ENCODE measurements at places on chromosomes 1 and 21.

GRCh38 chr21:41954654-41955499, 1.1 kb upstream of the C2CD2 start:
- no peak for DNase-seq

- no peak for DNase-seq
These were observed 25.4 kb upstream of the ALDH4A1 start for GRCh38 chr1:18927654-18928272.

DNA sequence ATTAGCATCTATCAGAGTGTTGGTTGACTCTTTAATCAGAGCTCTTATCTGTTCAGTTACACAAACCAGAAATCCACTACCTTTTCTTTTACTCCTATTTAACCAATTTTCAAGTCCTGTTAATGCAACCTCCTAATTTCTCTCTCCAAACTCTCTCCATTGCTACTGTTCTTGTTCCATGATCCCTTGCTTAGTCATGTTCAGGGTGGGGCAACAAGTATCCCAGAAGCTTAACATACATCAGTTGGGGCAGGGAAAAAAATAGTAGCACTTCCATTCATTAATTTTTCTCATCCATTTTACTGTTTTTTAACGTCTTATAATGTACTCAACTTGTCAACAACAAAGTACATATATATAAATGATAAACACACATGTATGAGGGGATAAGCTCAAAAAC, 111.2 kb upstream of the LBR start:
- DNase-seq = no peak

DNA sequence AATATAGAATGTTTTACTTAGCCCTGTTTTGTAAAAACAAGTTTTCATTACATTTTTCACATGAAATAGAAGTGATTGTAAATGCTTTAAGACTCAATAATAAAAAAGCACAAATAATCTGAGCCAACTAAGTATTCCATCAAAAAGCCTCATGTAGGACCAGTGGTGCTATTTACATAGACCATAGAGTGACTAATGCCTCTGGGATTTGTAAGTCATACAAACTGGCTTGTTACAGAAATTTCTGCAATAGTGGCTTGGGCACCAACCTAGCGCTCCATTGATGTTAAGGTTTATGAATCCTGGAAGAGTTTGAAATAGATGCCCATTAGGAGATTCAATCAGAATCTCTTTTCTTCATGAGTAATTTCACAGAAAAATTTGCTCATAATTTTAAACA, 31.9 kb downstream of the ZMYM1 start:
- DNase-seq = no peak

GRCh38 chr1:242425232-242425631, 99.3 kb downstream of the PLD5 start:
- no peak for DNase-seq

GRCh38 chr1:49971088-49971487, 52.7 kb downstream of the AGBL4 start:
- DNase-seq = no peak

GRCh38 chr1:178495741-178496409, 889 bp downstream of the CLEC20A start:
- DNase-seq = no peak

DNA sequence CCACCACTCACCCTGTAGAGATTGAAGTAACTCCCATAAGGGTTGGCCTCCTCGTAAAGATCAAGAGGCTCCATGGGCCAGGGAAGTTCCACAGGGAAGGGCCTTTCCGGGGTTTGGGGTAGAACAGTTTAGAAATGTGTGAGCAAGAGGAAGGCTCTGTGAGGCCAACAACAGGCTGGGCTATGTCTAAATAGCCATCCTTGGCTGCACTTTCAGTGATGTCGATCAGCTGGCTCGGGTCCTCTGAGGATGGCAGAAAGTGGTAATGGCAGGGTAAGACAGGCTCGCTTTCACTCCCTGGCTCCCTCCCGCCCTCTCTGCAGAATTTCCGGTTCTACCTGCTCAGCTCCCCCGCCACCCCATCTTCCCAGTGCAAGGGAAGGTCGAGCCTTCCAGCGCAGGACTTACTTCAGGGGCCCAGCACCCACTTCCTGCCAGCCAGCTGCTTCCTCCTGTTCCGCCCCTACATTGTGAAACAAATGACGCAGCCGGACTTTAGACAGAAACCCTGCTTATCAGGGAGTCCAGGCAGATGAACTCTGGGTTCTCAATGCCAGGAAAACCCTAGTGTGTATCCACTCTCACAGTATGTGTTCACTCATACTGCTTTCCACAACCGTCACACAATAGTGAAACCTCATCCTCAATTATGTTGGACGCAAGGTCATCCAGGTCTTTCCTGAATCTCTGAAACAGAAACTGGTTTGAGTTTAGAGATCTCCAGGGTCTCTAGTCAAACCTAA, 7.3 kb downstream of the F11R start:
- DNase-seq = no peak

- DNase-seq = no peak
These were observed 24.7 kb downstream of the KNCN start for GRCh38 chr1:46526691-46527291.

DNA sequence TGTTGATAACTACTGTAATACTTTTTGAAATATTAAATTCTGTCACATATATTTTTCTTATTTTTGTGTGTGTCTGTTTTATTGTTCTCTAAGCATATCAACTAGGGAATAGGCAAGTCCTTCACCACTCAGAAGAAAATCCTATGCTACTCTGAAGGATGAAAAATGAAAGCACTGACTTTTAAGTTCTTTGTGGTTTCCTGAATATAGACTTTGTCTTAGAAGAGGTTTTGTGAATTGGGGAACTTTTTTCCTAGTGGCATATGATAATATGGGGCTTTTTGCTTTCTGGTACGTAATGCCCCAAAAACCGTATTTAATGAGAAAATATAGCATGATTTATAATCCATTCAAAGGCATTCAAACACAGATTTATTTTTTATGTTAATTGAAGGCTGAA, 136.0 kb downstream of the SNX7 start:
- DNase-seq = no peak

GRCh38 chr1:220887520-220888416, 8.5 kb downstream of the HLX start:
- DNase-seq = peak; percentile 49

- DNase-seq = no peak
These were observed 114.5 kb downstream of the LRRC40 start for GRCh38 chr1:70090875-70091274.

DNA sequence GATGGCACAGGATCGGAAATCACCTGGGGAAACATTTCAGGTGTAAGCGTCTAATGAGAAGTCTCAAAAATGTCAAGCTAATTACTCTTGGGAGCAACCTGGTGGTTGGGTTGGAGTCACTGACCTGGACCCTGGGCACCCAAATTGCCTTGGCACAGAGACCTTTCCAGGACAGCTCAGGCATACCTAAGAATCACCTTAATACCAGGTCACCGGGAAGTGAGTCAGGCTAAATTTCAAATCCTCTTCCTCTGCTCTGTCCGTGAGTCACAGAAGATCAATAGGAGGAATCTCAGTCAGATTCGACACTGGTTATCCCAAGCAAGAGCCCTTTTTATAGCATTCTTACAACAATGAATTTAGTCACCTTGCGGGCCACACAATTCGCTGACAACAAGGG, 179.6 kb upstream of the CAMK1G start:
- DNase-seq = no peak

DNA sequence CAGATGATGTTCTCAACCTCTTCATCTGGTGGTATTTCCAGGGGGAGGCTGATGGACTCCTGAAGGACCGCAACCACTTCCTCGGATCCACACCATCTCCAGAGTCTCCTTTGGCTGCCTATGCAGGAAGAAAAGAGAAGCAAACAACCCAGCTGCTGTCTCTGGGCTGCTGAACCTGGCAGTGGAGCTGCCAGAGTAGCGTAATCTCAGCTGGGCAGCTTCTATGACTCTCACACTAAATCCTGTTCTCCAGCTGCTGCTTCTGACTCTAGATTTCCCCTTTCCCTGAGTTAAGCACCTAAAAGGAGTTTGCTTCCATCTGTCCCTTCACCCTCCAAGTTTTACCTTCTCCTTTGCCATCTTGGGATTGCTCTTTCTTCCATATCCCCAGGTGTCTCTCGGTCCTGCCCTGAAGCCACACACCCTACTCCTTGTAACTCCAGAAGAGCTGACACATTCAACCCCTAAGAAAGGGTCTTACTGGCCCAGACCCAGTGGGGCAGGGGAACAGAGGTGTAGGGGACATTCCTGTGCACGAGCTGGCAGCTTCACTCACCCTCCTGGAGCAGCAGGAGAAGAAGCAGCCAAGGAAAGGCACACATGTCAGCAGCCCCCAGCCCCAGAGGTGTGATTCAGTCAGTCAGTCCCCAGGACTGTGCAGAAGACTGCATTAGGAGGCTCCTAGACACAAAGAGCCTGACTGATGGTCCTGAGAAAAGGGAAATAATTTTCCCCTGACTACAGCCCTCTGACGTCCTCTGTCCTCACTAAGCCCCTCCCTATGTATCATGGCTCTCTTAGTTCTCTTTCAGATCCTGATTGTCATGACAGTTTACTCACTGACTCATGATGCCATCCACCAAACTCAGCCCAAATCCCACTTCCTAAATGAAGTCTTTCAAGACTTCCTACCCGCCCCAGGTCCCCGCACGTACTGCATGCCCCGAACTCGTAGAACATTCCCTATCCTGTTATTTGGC, at the start of gene SLAMF9:
SLAMF9 (minus strand) TSS at position 702 of the 980 bp plus-strand sequence; CDS start at position 602, 100 bp downstream.
- DNase-seq = no peak

GRCh38 chr1:31745096-31745945, 18.8 kb downstream of the ADGRB2 start:
- no peak for DNase-seq

DNA sequence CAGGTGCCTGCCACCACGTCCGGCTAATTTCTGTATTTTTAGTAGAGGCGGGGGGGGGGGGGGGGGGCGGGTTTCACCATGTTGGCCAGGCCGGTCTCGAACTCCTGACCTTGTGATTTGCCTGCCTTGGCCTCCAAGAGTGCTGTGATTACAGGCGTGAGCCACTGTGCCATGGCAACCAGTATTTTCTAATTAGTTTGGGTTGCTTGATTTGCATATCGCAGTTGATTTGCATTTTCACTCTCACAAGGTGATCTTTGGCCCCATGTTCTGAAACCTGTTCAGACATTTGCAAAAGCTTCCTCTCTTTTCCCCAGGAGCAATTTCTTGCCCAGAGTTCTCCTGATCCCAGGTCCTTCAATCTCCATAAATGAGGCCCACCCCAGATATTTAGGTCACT, 1.7 kb downstream of the TOR3A start:
- DNase-seq = no peak

GRCh38 chr1:172460887-172461315, 17.0 kb upstream of the PIGC start:
- peak; percentile 17 for DNase-seq

- no peak for DNase-seq
These were observed 333.5 kb downstream of the RRAGC start for GRCh38 chr1:38526046-38526445.
